Activated naive CD4-positive, alpha-beta T cell (primary cell): ENCODE measurements at places on chromosomes 11 and 22.
A peak's percentile ranks its signal among the peaks of the same experiment; 100 is the strongest.

DNA sequence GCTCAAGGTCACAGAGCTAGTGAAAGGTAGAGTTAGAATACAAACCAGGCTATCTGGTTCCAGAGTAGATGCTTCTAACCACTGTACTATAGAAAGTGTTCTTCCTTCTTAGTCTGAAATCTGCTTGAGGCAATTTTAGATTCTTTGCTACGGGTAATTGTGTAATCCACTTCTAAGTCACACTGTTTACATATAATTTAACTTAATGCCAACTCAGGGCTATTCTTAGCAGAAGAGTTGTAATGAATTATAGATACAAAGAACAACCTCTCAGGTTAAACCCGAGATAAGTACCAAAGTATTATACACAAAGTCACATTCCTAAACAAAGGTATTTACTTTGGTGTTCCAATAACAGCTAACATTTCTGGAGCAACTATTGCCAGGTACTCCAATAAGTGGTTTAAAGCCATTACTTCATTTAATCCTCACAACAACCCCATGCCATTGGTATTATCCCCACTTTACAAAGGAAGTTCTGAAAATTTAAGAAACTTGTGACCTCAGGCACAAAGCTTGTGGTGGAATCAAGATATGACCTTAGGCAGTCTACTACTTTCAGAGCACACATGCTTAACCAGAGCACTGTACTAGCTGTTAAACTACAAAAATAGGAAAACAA lies 31.1 kb upstream of the DDI1 start:
- no peak for DNase-seq

DNA sequence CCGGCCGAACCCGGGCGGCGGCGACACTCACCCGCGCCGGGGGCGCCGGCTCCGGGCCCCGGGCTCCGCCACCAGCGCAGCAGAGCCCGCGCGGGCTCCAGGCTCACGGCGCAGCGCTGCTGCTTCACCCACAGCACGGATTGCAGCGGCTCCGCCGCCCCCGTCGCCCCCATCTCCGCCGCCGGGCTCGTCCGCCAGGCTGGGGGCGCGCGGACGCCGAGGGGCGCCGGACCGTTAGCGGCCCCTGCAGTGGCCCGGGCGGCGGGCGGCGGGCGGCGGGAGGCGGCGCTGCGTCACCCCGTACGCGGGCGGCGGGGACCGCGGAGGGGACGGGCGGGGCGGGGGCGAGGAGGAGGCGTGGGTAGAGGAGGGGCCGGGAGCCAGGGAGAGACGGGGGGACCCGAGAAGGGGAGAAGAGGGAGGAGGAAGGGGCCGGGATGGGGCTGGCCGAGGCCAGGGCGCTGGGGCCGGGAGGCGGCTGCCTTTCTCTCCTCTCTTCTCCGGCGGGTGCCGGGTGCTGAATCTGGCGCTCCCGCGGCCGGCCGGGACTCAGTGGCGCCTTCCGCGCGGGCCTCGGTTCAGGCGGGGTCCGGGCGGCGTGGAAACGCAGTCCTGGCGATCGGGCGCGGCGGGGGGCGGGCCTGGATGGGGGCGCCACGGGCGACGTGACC lies at the start of gene CERK:
TSS of gene CERK (minus strand) at position 277 of the 671 bp plus-strand sequence. CDS start at position 173, 104 bp downstream.
- DNase-seq: peak; percentile 51

DNA sequence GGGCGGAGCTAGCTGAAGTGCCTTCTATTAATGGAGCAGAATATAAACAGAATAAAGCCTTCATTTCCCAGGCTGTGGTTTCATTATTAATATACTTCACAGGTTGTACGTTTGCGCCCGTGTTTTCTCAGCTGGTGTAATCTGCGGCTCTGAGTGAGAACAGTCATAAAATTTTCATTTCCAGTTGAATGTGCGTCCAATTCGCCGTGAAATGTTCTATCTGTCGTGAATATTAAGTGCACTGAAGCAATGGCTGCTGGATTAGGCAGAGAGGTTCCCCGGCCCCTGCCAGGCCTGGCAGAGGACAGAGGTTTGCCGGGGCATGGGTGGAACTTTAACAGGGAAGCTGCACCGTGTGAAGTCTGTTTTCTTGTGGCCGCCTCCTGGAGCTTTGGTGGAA lies 874.4 kb downstream of the NTM start:
- no peak for DNase-seq

GRCh38 chr11:70411713-70412452 lies 13.6 kb downstream of the CTTN start:
- no peak for DNase-seq

DNA sequence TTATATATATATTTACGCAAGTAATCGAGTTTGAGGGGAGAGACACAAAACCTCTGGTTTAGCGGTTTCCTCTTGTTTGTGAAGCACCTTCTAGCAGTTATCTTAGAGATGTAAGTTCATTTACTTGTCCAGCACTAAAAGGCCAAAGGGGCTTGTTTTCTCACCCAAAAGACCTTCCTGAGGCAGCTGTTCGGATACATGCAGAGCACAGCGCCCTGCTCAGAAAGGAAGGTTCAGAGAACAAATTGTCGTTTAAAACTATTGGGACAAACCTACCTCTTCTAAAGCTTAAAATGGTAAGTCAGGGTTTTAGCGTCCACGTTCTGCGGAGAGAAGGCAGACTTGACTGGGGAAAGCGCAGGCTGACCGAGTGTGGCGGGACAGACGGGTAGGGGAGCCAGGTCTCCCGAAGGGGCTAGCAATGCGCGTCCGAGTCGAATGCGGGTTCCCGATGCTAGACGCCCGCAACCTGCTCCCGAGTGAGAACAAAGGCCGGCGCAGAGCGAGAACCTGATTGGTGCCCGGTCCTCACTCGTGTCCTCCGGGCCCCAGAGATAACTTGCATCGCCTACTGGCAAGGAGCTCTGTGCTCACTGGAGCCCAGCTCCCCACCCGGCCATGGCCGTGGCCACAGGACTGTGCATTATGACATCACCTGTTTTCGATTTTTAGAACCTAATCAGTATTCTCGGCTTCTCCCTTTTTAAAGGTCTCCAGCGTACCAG lies 1.0 kb upstream of the SESN3 start:
- peak; percentile 59 for DNase-seq

- no peak for DNase-seq
Measured at GRCh38 chr11:123302751-123303195, 107.7 kb upstream of the CLMP start.

DNA sequence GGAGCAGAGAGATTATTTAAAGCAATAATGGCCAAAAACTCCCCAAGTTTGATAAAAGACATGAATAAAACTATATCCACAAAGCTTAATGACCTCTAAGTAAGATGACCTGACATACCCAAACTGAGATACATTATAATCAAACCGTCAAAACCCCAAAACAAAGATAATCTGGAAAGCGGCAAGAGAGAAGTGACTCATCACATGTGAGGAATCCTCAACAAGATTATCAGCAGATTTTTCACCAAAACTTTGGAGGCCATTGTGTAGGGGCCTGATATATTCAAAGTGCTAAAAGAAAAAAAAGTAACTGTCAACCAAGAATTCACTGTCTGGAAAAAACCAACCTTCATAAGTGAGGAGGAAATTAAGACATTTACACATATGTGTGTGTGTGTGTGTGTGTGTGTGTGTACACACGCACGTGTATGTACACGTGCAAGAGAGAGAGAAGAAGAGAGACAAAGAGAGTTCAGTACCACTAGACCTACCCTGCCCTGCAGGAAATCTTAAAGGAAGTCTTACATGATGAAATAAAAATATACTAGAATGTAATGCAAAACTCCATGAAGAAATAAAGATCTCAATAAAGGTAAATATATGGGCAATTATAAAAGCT lies 752.4 kb downstream of the NELL1 start:
- no peak for DNase-seq

DNA sequence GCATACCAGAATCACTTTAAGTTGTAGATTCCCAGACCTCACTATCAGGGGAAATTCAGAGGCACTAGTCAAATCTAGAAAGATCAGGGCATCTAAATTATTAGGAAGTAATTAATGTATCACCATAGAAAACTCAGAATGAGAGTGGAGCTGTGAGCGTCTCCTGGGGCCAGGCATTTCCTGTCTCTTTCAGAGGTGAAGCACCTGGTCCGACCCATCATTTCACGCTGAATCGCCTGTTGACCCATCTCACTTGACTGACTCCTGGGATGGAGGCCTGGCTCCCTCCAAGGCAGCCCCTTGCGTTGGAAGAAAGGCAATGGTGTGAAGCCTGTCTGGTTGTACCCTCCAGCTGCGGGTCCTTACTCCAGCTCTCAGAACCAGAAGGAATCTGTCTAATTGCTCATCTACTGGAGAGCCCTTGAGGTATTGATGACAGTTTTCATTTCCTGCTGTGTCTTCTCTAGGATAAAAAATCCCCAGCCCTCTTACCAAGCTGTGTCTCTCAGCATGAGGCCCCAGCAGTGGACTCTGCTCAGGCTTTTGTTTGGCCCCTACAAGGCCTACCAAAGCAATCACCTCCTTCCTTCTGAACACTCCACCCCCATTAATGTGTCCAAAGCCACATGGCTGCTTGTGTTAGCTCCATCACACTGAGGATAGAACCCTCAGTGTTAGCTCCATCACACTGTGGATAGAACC lies 93.2 kb upstream of the SYT13 start:
- DNase-seq: no peak

GRCh38 chr11:119481021-119481666 lies 58.2 kb upstream of the THY1 start:
- peak; percentile 43 for DNase-seq

DNA sequence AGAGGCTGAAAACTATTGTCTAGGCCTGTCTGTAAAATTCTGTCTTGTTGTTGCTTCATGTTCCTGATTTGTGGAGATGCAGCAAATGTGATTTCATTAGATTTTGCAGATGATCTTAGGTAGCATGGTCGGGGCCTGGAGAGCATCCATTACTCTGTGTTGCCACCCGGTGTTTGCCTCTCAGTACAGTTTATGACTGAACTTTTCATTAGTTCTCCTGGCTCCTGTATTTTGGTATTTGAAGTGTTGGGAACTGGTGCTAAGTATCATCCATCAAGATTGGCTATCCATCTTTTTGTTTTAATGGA lies 7.7 kb downstream of the YWHAH start:
- DNase-seq: no peak
